Activated CD4-positive, alpha-beta T cell treated with anti-CD3 and anti-CD28 coated beads, Interleukin-2, amount 10 ng/mL, durations not matched to agents 7 days and 5 days (primary cell): ENCODE measurements at places on chromosomes 3 and 15.

DNA sequence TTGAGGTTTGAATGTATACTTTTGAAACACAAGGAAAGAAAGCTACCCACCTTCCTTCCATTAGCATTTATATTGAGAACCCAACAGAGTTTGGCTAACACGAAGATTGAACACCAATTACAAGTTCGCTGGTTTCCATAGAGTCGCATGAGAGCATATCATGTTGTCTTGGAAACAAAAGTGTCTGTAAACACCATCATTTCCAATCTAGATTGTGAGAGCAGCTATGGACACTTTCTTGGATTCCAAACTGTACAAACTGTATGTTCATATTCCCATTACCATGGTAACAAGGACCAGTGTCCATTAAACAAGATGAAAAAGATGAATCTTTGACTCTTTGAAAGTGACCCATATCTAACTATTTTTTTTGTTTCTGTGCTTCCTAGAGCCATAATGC, 529.9 kb upstream of the ROBO1 start:
- no peaks in the 10 kb centered on the region for H3K27me3 ChIP-seq
- H3K27ac ChIP-seq, result no peak overlapping the region
- no peaks in the 10 kb centered on the region for H3K36me3 ChIP-seq
- H3K4me3 ChIP-seq, result no peak overlapping the region
- DNase-seq, result no peak

DNA sequence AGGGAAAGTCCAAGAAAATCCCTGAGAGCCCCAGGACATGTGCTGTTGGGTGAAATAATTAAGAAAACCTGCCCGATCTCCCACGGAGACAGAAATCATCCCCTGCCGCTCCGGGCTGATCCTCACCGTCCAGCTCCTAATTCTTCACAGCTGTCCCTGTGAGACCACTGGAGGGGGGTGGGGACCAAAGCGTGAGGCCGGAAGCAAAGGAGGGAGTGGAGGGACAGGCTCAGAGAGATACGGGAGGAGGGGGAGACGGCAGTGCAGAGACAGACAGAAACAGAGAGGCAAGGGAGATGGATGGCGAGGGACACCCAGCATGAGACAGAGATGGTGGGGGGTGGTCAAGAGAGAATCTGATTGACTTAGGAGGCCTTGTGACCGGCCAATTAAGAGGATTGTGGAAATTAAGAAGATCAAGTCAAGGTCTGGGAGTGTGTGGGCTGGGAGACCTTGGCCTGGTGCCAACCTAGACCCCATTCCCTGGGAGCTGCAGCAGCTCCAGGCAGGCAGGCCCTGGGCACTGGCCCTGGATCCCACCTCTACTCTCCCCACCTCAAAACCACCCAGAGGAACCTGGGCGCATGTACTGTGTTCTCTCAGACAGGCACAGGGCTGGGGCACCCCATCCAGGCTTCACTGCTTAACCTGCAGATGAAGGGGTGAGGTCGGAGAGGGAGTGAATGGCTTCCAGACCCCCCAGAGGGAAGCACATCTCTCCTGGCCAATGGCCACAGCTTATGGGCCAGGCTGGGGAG, 113.2 kb upstream of the ALDH1A3 start:
- no peak for DNase-seq
- H3K36me3 ChIP-seq, result no peaks in the 10 kb centered on the region
- no peaks in the 10 kb centered on the region for H3K27me3 ChIP-seq
- H3K4me1 ChIP-seq, result no peaks in the 10 kb centered on the region
- no peak overlapping the region for H3K27ac ChIP-seq

GRCh38 chr3:77247061-77247460, 207.2 kb downstream of the ROBO2 start:
- H3K4me3 ChIP-seq, result no peak overlapping the region
- DNase-seq, result no peak
- no peaks in the 10 kb centered on the region for H3K4me1 ChIP-seq
- no peaks in the 10 kb centered on the region for H3K27me3 ChIP-seq
- H3K36me3 ChIP-seq, result no peaks in the 10 kb centered on the region
- no peak overlapping the region for H3K27ac ChIP-seq

DNA sequence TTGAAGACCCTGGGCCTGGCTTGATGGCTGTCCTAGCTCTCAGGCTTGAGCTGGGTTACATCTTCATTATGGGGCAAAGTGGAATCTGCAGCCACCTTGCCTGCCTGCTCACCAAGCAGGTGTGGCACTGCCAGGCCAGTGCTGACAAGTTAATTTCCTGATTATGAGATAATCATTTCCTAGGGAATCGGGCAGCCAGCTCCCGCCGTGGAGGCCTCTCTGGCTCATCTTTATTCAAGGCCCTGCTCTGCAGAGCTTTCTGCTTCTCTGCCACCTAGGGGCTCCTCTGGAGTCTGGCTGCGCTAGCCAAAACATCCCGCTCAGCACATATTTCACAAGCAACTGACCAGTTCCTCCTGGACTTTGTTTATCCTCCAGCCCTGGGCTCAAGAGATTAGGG, 9.9 kb downstream of the LOXL1 start:
- DNase-seq, result no peak
- H3K27me3 ChIP-seq, result no peaks in the 10 kb centered on the region
- H3K27ac ChIP-seq, result no peak overlapping the region
- H3K4me1 ChIP-seq, result peaks cover 7% of the 10 kb centered on the region

DNA sequence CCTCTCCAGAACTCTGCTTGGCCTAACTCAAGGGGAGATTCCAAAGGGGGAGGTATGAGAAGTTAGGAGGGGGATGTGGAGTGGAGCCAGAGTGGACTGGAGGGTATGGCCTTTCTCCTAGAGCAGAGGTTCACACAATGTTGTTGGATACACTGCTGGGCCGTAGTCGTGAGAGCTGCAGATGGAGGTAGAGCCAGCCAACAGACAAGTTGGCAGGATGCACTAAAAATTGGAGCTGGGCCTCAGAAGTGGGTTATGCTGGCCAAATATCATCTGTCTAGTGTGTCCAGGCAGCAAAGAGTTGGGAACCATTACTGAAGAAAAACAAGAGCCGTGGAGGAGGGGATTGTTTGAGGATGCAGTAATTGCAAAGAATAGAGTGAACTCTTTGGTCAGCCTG, 27.7 kb upstream of the LRRFIP2 start:
- no peaks in the 10 kb centered on the region for H3K36me3 ChIP-seq
- no peak overlapping the region for H3K27ac ChIP-seq

- peak overlapping the region; percentile 88 for H3K27ac ChIP-seq
- H3K4me3 ChIP-seq, result peak overlapping the region; percentile 74
- peaks cover 49% of the 10 kb centered on the region for H3K4me1 ChIP-seq
- peaks cover 39% of the 10 kb centered on the region for H3K36me3 ChIP-seq
- H3K27me3 ChIP-seq, result no peaks in the 10 kb centered on the region
Measured at GRCh38 chr3:45665101-45665572, 24.1 kb upstream of the SACM1L start.

- H3K4me1 ChIP-seq, result peaks cover 17% of the 10 kb centered on the region
- H3K27ac ChIP-seq, result no peak overlapping the region
- H3K27me3 ChIP-seq, result peaks cover 27% of the 10 kb centered on the region
- H3K36me3 ChIP-seq, result no peaks in the 10 kb centered on the region
- DNase-seq, result no peak
Measured at GRCh38 chr3:124833710-124834332, 53.3 kb downstream of the ITGB5 start.

DNA sequence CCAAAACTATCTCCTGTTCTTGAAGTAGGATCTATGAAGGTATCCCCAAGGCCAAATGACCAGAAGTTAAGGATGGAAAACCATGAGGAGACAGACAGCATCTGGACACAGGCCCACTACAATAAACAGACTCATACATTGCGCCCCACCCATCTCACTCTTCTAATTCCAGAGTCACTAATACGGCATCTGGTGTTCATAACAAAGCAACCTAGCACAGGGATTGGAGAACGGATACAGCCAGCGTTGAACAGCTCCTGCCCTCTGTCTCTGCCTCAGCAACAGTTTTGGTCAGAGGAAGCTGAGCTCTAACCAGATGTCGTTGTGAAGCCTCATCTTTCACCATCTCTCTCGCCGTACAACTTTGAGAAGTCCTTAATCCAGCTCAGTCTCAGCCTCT, 44.5 kb upstream of the CCDC80 start:
- H3K27me3 ChIP-seq, result peaks cover 10% of the 10 kb centered on the region
- H3K27ac ChIP-seq, result no peak overlapping the region
- no peak for DNase-seq
- peaks cover 17% of the 10 kb centered on the region for H3K4me1 ChIP-seq
- H3K36me3 ChIP-seq, result no peaks in the 10 kb centered on the region

DNA sequence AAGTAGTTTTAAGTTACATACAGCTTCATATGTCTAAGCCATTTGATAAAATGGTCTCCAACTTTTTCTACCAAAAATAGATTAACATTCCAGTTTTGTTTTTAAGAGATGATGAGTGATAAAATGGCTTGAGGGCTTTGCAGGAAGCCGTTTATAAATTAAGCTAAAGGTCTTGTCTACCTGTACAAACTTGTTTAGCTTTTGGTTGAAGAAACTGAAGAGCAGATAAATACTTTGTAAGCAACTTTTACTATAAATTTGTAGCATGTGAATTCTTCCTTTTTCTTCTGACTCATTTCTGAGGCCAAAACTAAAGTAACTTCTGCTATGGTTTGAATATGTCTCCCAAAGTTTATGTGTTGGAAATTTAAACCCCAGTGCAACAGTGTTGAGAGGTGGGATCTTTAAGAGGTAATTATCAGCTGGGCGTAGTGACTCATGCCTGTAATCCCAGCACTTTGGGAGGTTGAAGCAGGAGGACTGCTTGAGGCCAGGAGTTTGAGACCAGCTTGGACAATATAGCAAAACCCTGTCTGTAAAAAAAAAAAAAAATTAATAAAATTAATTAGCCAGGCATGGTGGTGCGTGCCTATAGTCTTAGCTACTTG, 8.2 kb upstream of the NEDD4 start:
- H3K4me3 ChIP-seq, result no peak overlapping the region
- no peak for DNase-seq
- no peaks in the 10 kb centered on the region for H3K36me3 ChIP-seq
- no peak overlapping the region for H3K27ac ChIP-seq
- H3K27me3 ChIP-seq, result peaks cover 43% of the 10 kb centered on the region
- no peaks in the 10 kb centered on the region for H3K4me1 ChIP-seq

DNA sequence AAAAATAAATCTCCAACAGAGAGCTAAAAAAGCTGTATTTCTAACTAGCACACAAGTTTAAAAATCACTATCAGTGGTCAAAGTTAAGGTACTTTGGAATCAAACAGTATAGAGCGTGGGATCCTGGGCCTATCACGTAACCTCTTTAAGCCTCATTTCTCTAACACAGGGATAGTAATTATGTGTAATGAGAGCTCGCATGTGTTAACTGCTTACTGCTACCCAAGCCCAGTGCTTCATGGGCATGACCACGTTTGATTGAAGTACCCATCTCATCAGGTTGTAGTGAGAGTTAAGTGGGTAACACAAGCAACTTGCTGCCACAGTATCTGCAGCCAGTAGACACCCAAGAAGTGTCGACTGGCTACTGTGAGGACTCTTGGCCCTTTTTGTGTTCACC, 28.2 kb upstream of the NOX5 start:
- H3K27ac ChIP-seq, result no peak overlapping the region
- H3K4me1 ChIP-seq, result no peaks in the 10 kb centered on the region
- H3K4me3 ChIP-seq, result no peak overlapping the region
- peaks cover 1% of the 10 kb centered on the region for H3K27me3 ChIP-seq
- no peaks in the 10 kb centered on the region for H3K36me3 ChIP-seq

GRCh38 chr3:128878556-128879124, 780 bp upstream of the ACAD9 start:
- peak overlapping the region; percentile 98 for H3K27ac ChIP-seq
- DNase-seq, result peak; percentile 32
- peaks cover 54% of the 10 kb centered on the region for H3K4me1 ChIP-seq

GRCh38 chr3:56811546-56812202, 9.9 kb upstream of the ARHGEF3 start:
- peak overlapping the region; percentile 2 for H3K27ac ChIP-seq
- no peaks in the 10 kb centered on the region for H3K27me3 ChIP-seq
- peaks cover 14% of the 10 kb centered on the region for H3K36me3 ChIP-seq
- no peak for DNase-seq

DNA sequence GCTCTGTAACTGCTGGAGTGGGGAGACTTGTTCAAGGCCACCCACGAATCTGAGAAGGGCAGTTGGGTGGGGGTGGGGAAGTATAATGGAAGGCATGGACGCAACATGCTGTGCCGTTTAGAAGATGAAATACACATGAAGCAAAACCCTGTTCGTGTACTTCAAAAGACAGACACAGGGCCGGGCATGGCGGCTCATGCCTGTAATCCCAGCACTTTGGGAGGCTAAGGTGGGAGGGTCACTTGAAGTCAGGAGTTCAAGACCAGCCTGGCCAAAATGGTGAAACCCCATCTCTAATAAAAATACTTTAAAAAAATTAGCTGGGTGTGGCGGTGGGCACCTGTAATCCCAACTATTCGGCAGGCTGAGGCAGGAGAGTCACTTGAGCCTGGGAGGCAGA, 36.9 kb upstream of the SFMBT1 start:
- H3K27ac ChIP-seq, result no peak overlapping the region
- DNase-seq, result no peak
- no peaks in the 10 kb centered on the region for H3K4me1 ChIP-seq

DNA sequence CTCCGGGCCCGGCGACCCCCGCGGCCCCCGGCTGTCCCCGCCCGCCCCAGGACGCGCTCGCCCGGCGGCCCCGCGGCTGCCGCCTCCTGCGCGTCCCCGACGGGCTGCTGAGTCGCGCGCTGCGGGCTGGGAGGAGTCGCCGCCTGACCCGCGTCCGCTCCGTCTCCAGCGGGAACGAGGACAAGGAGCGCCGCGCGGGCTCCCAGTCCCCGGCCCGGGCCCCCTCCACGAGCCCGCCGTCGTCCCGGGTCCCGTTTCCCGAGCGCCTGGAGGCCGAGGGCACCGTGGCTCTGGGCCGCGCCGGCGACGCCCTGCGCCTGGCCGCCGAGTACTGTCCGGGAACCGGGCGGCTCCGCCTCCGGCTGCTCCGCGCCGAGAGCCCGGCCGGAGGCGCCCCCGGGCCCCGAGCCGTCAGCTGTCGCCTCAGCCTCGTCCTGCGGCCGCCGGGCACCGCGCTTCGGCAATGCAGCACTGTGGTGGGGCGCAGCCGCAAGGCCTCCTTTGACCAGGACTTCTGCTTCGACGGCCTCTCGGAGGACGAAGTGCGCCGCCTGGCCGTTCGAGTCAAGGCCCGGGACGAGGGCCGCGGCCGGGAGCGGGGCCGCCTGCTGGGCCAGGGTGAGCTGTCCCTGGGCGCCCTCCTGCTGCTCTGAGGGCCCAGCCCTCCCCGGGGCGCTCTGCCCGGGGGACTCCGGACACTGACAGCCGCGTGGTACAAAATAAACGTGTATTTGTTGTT, 1.5 kb downstream of the C2CD4A start:
- H3K27ac ChIP-seq, result no peak overlapping the region
- peaks cover 46% of the 10 kb centered on the region for H3K27me3 ChIP-seq
- H3K4me1 ChIP-seq, result peaks cover 22% of the 10 kb centered on the region
- no peaks in the 10 kb centered on the region for H3K36me3 ChIP-seq
- no peak for DNase-seq

DNA sequence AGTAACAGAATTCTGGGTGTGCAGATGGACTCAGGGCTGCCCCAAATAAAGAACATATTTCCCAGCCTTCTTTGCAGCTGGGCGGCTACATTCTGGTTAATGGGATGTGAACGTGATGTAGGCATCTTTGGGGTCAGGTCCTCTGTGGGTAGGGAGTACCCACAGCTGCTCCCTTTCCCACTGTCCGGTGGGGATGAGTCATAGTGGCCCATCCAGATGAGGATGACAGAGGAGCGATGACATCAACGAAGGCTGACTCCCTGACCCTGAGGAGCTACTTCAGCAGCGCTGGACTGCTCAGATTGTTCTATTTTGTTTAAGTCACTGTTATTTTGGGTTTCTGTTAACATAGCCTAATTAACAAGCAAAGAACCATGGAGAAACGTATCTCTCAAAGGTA, 38.0 kb downstream of the SRPRB start:
- DNase-seq, result no peak
- peaks cover 16% of the 10 kb centered on the region for H3K27me3 ChIP-seq
- H3K27ac ChIP-seq, result no peak overlapping the region
- H3K36me3 ChIP-seq, result no peaks in the 10 kb centered on the region
- H3K4me3 ChIP-seq, result no peak overlapping the region
